ENCODE measurements at places on chromosomes 13 and 19.

- peak; percentile 83 for DNase-seq
Observed at GRCh38 chr19:18000915-18001776, 6.8 kb upstream of the ARRDC2 start.

- no peak for DNase-seq
Observed at GRCh38 chr13:29875646-29876045, 25.2 kb upstream of the UBL3 start.

- no peak for DNase-seq
Observed at GRCh38 chr13:22082437-22083100, 411.7 kb downstream of the FGF9 start.

DNA sequence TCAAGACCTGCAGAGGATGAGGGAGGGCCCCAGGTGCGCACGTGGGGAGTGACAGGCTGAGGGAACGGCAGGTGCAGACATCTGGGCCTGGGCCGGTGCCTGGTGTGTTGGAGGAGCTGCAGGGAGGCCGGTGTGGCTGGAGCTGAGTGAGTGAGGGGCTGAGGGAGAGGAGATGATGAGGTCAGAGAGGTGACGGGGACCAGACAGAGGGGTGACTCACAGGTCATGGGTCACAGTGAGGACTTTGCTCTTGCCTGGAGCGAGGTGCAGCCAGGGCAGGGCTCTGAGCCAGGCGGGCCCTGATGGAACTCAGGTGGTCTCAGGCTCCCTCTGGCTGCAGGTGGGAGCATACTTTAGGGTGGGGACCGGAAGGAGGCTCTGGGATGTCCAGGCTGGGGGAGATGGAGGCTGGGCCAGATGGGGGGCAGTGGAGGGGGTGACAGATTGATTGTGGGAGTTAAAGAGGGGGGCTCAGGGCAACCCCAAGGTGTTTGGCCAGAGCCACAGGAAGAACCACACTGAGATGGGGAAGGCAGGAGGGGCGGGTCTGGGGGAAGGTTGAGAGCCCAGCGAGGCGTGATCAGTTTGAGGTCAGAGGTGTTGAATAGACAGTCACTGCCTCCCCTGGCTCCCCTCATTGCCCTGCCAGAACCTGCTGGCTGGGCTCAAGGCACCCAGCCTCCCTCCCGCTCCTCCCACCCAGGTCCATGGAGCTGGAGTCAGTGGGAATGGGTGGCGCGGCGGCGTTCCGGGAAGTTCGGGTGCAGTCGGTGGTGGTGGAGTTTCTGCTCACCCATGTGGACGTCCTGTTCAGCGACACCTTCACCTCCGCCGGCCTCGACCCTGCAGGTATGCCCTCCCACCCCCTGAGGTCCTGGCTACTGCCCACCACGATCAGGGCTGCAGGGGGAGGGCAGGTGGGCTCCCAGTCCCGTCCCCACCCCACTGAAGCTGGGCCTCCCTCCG is 8.4 kb downstream of the ARHGAP33 start:
- no peak for DNase-seq

- no peak for DNase-seq
Observed at GRCh38 chr13:44415815-44416214, 42.2 kb downstream of the SERP2 start.

DNA sequence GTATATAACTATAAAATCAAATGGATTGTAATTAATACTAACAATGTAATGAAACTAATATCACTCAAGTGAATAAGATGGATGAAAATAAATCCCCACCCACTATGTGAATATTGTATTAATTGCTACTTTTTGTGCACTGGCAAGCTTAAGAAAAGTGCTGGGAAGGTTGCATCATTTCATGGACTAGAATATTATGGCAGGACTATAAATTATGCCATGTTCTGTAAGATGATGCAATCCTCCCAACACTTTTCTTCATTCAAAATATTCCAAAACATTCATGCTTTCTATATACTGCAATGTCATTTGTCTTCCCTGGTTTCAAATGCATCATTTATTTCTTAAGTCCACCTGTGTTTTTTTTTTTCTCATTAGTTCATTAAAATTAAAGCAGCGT is 457.6 kb upstream of the GPC6 start:
- no peak for DNase-seq

- no peak for DNase-seq
Observed at GRCh38 chr13:45889590-45890243, 38.2 kb upstream of the SIAH3 start.

GRCh38 chr19:11092181-11092538 is 2.9 kb downstream of the LDLR start:
- no peak for DNase-seq

GRCh38 chr13:110397436-110398115 is 90.5 kb downstream of the COL4A2 start:
- DNase-seq: peak; percentile 83

GRCh38 chr19:1252221-1252820 is 3.9 kb downstream of the MIDN start:
- DNase-seq: peak; percentile 91

DNA sequence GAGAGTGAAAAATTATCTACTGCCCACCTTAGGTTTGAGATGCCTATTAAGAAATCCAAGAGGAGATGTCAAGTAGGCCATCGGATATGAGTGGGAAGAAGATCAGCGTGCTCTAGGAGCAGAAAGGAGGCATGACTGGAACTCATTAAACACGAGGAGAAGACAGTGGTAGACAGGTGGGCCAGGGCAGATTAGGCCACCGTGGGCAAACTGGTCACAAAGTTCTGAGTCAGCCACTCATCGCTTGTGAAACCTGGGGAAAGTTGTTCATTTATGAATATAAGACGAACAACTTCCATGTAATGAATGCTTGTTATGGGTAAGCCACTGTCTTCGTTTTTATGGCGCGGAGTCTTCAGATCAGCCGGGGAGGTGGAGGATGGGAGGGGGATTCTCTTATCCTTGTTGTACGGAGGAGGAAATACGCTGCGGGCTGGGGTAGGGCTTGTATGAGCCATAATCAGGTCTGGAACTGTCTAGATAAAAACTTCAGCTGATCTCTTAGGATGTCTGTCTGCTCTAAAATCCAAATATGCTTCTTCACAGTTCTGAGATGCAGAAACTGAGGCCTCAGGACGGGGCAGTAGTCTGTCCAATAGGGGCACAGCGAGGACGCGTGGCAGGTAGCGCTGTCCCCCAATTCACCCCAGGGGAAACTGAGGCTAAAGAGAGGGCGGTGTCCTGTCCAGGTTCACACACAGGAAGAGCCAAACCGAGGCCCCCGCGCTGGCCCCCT is 1.1 kb upstream of the ZNF444 start:
- no peak for DNase-seq

DNA sequence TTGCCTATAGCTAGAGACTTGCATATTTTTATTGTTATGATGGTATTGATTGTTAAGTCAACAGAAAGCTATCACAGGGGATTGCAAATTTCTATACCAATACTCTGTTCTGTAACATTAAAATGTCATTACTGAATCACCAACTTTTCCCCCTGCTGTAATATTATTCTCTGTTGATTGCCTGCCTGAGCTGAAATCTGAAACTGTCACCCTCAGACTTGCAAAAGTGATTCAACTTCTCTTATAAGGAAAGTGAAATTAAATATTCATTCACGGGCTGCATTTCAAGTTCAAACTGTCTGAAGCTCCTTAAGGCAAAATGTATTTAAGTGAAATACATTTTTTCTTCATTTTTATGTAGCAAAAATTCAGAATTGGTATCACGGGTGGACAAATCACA is 723.2 kb downstream of the PCDH9 start:
- no peak for DNase-seq

DNA sequence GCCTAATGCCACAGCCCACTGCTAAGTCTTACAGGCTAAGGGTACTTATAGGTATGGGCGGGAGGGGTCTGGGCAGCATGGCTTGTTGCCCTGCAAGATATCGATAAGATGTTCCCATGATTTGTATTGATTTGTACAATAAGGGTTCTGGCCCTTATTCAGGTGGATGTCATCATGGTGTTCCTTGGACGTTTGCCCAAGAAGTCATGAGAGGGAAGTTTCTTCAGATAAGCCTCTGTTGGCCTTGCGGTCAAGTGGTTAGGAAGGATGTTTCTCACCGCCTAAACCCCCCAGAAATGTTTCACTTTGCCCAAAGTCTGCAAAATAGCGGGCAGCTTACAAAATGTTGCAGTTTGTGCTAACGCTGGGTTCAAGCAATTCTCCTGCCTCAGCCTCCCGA is 7.3 kb downstream of the PARP4 start:
- DNase-seq: no peak

- DNase-seq: no peak
Observed at GRCh38 chr19:55044771-55045716, 7.0 kb upstream of the GP6 start.

GRCh38 chr19:16585808-16586476 is 13.7 kb upstream of the SLC35E1 start:
- DNase-seq: no peak

- no peak for DNase-seq
Observed at GRCh38 chr13:42420304-42420703, 148.4 kb downstream of the AKAP11 start.

GRCh38 chr13:95982144-95982543 is 71.1 kb downstream of the UGGT2 start:
- DNase-seq: no peak

DNA sequence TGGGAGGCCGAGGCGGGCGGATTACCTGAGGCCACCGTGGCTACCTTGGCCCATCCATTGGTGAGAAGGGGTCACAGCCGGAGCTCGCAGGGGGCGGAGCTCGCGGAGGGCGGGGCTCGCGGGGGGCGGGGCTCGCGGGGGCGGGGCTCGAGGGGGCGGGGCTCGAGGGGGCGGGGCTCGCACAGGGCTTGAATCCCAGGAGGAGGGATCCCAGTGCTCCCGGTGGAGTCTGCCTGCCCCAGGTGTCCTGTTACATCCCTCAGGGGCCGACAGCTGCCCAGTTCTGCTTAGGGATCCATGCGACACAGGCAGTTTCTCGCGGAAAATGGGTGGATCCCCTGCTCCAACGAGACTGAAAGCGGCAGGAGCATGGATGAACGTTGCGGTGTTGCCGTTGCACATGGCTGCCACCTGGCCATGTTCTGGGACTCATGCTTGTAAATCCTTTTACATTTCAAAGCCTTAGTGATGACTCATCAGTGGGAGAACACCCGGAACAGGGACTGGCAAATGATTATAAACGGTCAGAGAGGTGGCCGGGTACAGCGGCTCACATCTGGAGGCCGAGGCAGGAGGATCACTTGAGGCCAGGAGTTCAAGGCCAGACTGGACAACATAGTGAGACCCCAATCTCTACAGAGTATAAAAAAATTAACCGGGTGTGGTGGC is 25.1 kb downstream of the TMPRSS9 start:
- DNase-seq: no peak

- DNase-seq: no peak
Observed at GRCh38 chr13:36795463-36795862, 23.6 kb upstream of the RFXAP start.

GRCh38 chr13:50493683-50494082 is 349.8 kb downstream of the DLEU7 start:
- DNase-seq: no peak

DNA sequence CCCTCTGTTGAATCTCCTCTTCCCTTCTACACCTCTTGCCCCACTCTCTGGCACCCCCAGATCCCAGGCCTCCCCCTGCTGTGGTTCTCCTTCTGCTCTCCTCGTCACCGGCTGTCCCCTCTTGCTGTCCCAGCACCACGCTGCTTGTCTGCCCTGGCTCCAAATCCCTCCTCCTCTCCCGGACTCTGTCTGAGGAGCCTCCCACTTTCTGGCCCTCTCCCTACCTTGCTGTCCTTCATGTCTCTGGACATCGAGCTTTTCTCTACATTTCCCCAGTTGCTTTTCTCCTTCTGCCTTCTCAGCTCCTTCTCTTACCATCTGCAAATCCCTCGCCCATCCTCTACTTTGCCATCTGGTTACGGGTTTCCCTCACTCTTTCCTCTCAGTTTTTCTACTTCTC is 1.2 kb downstream of the ZNF347 start:
- DNase-seq: no peak

- no peak for DNase-seq
Observed at GRCh38 chr19:13997631-13997962, 8.5 kb downstream of the RFX1 start.

- DNase-seq: no peak
Observed at GRCh38 chr19:33435706-33436359, 62.3 kb downstream of the CEBPG start.

DNA sequence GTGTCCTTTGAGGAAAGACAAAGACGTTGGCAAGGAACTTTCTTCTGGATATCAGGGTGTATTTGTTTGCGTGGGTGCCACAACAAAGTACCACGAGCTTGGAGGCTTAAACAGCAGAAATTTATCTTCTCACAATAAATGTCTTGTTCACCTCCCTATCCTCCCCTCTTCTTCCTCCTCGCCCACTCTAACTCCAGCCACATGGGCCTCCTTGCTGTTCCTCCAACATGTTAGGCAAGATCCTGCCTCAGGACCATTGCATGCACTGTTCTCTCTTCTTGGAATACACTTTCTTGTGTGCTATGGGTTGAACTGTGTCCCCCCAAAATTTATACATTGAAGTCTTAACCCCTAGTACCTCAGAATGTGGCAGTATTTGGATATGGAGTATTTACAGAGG is 45.7 kb downstream of the VAV1 start:
- DNase-seq: no peak

GRCh38 chr13:101785858-101786257 is 333.4 kb downstream of the ITGBL1 start:
- no peak for DNase-seq

GRCh38 chr13:73913751-73914518 is 220.3 kb downstream of the KLF12 start:
- DNase-seq: peak; percentile 27

- DNase-seq: peak; percentile 76
Observed at GRCh38 chr19:16509141-16510061, 13.2 kb downstream of the C19orf44 start.

DNA sequence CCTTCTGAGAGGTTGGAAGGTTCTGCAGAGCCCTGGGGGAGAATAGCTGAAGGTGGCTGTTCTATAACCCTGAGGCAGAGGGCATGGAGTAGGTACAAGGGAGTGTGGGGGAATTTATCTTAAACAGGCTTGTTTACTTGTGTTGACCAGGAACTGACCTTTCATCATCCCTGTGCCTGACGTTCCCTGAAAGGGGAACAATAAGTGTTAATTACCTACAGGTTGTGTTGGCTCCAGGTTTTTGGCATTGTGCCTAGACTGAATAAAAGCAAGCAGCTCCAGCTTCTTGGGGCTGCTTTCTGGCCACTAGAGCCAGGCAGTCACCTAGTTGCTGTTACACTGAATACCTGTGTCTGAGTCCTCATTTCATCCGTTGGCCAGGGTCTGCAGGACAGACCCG is 60.0 kb downstream of the ZNF627 start:
- no peak for DNase-seq

GRCh38 chr19:5259750-5260149 is 80.9 kb downstream of the PTPRS start:
- no peak for DNase-seq

DNA sequence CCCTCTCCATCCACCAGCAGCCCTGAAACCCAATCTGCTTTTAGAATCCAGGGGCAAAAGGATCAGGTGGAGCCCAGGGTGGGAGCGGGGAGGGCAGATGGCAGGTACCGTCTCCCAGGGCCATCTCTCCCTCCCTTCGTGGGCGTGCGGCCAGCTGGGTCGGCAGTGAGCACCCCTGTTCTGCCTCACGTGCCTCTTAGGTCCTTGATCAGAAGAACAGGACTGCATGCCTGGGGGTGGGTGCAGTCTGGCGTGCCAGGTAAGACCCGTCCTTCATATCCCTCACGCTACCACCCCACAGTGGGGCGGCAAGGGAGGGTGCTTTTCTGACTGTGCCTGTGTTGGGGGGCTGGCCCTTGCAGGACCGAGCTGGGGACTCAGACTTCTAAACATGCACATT is 2.0 kb downstream of the SLC8A2 start:
- DNase-seq: no peak

Data from right lung (tissue), 10 donors.